D721Med (cell line): ENCODE measurements at places on chromosomes 3 and 15.

DNA sequence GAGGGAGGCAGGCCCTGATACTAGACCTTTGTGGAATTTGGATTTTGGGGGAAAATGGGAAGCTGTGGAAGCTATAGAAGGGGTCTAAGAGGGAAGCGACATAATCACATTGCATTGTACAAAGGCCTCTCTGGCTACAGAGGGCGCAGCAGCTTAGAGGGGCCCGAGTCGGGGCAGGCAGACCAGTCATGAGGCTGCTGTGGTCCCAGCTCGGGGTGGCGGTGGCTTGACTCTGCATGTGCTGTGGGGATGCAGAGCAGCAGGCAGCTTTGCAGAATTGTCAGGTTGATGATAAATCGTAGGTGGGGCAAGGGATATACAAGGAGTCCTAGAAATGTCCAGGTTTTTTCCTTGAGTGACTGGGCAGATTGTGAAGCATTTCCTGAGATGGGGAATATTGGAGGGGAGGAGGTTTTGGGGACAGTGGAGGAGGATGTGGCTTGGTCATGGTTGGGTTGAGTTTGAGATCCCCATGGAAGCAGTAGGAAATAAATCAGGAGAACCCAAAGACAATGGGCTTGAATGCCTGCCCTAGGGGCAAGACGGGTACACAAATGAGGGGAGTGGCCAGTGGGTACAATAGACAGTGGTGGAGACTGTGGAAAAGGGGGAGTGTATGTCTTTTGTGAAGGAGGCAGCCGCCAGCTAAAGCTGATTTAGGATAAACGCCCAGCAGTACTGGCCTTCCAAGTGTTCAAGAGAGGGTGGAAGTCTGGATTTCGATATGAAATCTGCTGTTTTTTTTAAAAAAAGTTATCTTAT is 94.1 kb downstream of the HMG20A start:
- DNase-seq, result no peak

- DNase-seq, result no peak
Measured at GRCh38 chr15:48592933-48593332, 52.6 kb downstream of the FBN1 start.

DNA sequence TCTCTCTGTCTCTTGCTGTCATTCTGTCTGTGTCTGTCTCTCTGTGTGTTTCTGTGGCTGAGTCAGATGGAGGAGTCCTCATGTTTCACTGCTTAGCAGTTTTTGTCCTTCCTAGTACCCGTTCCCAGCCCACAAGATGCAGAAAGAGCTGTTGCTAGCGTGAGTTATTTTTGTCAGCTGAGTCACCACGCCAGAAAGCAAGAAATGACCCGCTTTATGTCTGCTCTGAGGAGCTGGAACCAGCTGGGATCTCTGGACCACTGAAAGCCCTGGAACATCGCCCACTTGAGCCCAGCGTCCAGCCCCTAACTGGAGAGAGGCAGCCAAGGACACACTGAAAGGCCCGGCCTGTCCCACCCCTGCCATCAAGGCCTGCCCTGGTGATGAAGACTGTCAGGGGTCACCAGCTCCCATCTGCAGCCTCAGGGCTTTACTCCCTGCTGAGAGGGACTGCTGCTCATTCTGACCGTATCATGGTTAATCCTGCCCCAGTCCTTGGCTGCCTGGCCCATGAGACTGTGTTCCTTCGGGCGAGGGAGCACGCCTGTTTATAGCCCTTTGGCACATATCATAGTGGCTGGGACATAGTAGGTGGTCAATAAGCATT is 101.7 kb upstream of the TPM1 start:
- no peak for DNase-seq

DNA sequence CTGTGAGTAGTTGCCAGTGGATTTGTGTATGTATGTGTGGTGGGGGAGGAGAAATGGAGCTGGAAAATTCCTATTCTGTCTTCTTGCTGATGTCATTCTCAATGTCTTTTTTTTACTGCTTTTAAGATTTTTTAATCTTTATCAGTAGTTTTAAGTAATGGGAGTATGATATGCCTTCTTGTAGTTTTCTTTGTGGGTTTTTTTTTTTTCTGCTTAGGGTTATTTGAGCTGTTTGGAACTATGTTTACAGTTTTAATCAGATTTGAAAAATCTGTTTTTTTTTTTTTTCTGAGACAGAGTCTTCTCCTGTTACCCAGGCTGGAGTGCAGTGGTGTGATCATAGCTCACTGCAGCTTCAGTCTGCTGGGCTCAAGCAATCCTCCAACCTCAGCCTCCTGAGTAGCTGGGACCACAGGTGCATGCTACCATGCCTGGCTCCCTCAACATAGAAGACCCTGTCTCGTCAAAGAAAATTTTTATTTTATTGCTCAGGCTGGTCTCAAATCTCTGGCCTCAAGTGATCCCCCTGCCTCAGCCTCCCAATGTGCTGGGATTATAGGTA is 37.1 kb downstream of the RPL39L start:
- DNase-seq, result no peak

DNA sequence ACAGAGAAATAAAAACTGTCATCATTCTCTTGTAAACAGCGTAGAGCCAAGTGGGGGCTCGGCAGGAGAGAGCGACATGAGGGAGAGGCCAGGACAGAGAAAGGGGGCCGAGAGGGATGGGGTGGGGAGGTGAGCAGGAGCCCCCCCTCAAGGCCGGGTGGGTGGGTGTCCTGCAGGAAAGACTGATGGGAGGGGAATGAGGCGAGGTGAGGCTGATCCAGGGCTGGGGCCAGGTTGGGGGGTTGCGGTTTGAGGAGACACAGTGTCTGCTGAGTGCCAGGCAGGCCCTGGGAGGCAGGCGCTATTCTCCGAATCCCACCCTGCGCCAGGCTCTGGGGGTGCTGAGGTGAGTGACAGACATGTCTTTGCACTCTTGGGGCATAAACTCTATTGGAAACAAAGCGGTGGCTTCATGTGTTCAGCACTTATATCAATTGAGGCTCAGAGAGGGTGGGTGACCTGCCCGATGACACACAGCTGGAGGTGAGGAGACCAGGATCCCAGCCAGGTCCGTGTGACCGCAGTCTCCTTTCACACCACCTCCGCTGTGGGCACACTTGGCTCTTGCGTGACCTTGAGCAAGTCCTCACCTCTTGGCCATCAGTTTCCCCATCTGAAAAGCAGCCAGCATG is 19.6 kb upstream of the CSPG4 start:
- DNase-seq, result no peak
